ENCODE measurements at places on chromosomes 6 and 20. TPM values are rescaled to one million over a fixed set of nuclear protein-coding genes. Genes with fewer than 3 reads are reported as not detected.

Gene SLC35A1
- 9.7 TPM for polyA plus RNA-seq

Gene EEF1A2
- 1.2 TPM for polyA plus RNA-seq

Gene TSPO2
- polyA plus RNA-seq: 0.08 TPM

Gene FAM184A
- polyA plus RNA-seq: 9.4 TPM

Gene NTSR1
- polyA plus RNA-seq: not detected

Gene ECT2L
- not detected for polyA plus RNA-seq

Gene DPPA5
- polyA plus RNA-seq: not detected

Gene ALDH8A1
- 0.36 TPM for polyA plus RNA-seq

Gene LPIN3
- 51.2 TPM for polyA plus RNA-seq

Gene TSBP1
- polyA plus RNA-seq: not detected

Gene MDFI
- 5.5 TPM for polyA plus RNA-seq

Gene POU5F1
- 1.4 TPM for polyA plus RNA-seq

Gene MRAP2
- polyA plus RNA-seq: 2.0 TPM

Gene BTBD3
- 10.6 TPM for polyA plus RNA-seq

Gene TBPL1
- 18.5 TPM for polyA plus RNA-seq

Gene MUC22
- not detected for polyA plus RNA-seq

Gene WFDC12
- polyA plus RNA-seq: not detected

Gene PNLDC1
- polyA plus RNA-seq: 0.56 TPM

Gene COL12A1
- polyA plus RNA-seq: 55.7 TPM

Gene JAG1
- 17.9 TPM for polyA plus RNA-seq

Gene FAM83D
- 0.64 TPM for polyA plus RNA-seq

Gene MYLK2
- polyA plus RNA-seq: 0.04 TPM

Gene C20orf202
- not detected for polyA plus RNA-seq

Gene SRMS
- polyA plus RNA-seq: not detected

Gene CBLN4
- 0.10 TPM for polyA plus RNA-seq

Gene C6orf52
- polyA plus RNA-seq: 1.9 TPM

Gene LAMP5
- polyA plus RNA-seq: not detected

Gene FAM50B
- 12.4 TPM for polyA plus RNA-seq

Gene HCK
- 2.9 TPM for polyA plus RNA-seq

Gene LZTS3
- 4.0 TPM for polyA plus RNA-seq

Gene PAQR8
- polyA plus RNA-seq: 2.8 TPM

Gene SIRPD
- polyA plus RNA-seq: not detected

Gene ECI2
- polyA plus RNA-seq: 76.0 TPM

Gene PHACTR3
- 0.42 TPM for polyA plus RNA-seq

Gene TFAP2C
- polyA plus RNA-seq: 0.14 TPM

Gene SPTLC3
- polyA plus RNA-seq: 2.2 TPM

Gene SUMO4
- polyA plus RNA-seq: not detected

Gene CD2AP
- polyA plus RNA-seq: 11.9 TPM
